ENCODE measurements at places on chromosomes 7 and 10.

GRCh38 chr10:988667-989545 is 672 bp downstream of the GTPBP4 start:
- DNase-seq, result no peak

DNA sequence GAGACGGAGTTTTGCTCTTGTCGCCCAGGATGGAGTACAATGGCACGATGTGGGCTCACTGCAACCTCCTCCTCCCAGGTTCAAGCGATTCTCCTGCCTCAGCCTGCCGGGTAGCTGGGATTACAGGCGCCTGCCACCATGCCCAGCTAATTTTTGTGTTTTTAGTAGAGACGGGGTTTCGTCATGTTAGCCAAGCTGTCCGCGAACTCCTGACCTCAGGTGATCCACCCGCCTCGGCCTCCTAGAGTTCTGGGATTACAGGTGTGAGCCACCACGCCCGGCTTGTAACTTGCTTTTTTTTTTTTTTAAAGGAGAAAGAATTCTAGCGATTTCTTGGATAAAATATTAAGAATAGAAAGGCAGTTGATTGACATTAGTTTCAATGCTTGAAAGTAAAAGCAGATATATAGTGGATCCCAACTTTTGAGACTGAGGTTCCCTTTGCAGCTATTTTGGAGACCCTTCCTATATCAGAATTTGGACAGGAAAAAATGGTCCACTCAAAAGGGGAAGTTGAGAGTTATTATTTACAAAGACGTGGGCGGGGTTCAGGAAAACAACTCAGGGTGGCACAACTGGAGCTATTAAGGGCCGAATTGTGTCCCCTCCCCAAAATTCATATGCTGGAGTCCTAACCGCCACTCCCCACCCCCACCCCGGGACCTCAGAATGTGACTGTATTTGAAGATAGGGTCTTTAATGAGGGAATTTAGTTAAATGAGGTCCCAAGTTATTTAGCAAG is 1.3 kb upstream of the ERCC6 start:
- no peak for DNase-seq

- no peak for DNase-seq
These were observed 184.7 kb upstream of the PCDH15 start for GRCh38 chr10:54985732-54986131.

DNA sequence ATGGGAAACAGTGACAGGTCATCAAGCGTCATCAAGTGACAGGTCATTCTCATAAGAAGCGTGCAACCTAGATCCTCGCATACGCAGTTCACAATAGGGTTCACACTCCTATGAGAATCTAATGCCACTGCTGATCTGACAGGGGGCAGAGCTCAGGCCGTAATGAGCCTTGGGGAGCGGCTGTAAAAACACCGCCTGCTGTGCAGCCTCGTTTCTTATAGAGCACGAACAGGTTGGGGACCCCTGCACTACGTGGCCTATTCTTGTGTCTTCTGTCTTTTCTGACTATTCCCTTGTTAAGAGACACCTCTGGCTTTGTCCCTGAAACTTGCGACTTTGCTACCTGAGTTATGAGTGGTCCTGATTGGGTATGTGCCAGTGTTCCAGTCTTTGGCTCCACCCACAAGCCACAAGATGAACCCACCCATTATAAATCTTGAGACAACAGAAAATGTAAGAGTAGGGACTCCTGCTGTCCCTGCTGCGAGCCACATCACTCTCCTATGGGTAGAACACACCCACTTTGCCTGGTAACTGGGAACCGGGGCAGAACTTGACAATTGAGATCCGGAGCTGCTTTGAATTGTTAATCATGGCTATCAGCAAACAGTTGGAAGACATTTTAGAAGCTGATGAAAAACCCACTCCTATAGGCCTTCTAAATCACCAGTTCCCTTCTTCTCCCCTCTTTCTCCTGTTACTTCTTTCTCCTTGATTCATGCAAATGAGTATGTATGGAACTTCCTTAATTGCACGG is 55.8 kb upstream of the EXOC4 start:
- DNase-seq, result no peak

DNA sequence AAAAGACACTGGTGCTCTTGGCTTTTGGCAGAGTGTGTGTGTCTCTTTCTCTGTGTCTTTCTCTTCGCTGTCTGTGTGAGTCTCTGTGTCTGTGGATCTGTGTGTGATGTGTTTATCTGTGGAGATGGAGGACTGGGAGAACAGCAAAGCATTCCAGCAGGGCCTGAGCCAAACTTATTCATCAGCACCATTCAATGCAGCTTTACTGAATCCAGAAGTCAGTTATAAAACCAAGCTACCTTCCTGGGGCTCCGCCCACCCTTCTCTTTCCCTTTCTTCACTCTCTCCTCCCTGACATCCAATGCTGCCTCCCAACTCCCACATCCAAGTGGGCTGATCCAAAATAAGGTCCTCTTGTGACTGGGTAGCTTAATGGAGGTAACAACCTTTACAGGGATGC is 3.9 kb downstream of the SGMS1 start:
- no peak for DNase-seq

DNA sequence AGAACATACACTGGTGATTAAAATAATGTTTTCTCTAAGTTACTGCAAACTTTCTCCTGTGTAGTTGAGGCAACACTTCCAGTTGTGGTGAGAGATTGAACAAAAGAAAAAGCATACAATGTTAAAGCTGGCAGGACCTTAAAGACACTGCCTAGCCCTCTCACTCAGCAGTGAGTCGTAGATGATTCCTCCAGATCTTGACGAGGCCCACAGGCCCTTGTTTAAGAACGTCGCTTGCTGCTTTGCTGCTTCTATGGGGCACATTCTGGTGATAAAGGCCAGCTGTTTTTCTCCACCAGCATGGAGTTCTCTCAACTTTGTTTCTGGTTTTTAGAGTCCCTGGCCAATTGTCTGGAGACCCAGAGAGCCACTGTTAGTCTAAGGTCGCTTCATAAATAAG is 2.8 kb upstream of the DENND11 start:
- no peak for DNase-seq

DNA sequence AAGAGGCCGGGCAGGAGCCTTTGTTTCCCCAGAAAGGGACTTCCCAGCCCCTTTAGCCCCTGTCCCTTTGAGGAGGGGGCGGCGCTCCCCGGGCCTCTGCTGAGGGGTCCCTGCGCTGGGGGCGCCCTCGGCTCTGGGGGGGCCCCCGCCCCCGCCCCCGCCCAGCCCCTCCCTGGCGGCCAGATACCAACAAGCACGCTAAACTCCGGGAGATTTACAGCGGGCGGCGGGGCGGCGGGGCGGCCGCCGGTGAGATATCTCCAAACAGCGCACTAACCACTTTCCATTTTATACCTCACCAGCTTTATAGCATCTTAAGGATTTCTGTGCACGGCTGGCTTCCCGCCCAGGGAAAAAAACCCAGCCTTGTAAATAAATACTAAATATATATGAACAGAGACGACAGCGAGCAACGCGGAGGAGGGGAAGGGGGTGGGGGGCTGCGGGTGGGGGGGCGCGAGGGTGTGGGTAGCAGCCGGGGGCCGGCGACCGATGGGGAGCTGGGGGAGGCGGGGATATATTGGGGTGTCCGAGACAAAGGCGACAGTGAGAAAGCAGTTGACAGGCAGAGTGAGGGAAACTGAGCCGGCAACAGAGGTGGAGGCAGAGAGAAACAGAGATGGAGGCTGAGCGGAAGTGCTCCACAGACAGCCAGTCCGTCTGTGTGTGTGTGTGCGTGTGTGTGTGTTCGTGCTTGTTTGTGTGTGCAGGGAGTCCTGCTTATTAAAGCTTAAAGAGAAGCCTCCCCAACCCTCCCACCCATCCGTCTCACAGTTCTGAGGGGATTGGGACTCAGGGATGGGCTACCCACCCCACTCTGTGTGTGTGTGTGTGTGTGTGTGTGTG is 85.8 kb downstream of the HIF1AN start:
- peak; percentile 55 for DNase-seq

- DNase-seq, result no peak
These were observed 106.1 kb downstream of the KCNMA1 start for GRCh38 chr10:77531441-77532001.

GRCh38 chr7:131288450-131288849 is 39.2 kb upstream of the MKLN1 start:
- no peak for DNase-seq

DNA sequence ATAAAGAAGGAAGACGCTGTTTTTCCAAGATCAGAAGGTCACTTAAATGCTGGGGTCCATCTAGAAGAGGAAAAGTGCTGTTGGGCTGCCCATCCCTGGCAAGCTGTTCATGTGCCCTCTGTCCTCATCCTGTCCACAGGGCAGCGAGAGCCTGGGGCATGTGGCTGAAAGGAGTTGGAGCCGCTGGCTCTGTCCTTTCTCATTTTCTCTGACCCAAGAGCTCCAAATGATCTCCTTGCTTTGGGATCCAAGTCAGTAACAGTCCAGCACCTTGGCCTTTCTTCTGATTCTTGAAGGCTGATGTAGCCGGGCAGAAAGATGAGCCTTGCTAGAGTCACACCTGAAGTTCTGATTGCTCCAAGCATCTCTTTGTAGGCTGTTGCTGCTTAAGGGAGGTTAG is 44.4 kb downstream of the SPDYE5 start:
- DNase-seq, result no peak

GRCh38 chr10:77490534-77491314 is 146.9 kb downstream of the KCNMA1 start:
- no peak for DNase-seq

DNA sequence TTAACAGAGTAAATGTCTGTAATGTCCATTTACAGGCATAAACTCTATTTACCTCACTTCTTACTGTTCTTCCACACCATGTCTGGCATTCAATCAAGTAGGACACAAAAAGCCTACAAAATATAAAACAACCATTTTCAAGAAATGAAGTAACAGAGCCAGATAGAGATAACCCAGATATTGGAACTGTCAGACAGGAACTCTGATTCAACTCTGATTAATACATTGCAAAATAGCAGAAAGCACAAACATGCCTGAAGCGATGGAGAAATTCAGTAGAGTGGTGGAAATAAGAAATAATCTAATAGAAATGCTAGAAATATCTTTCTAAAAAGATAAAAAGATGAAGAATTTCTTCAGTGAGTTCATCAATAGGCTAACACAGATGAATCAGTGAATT is 964.4 kb downstream of the PCDH15 start:
- DNase-seq, result no peak

- peak; percentile 67 for DNase-seq
These were observed 94.1 kb downstream of the PRKAG2 start for GRCh38 chr7:151782598-151783448.

DNA sequence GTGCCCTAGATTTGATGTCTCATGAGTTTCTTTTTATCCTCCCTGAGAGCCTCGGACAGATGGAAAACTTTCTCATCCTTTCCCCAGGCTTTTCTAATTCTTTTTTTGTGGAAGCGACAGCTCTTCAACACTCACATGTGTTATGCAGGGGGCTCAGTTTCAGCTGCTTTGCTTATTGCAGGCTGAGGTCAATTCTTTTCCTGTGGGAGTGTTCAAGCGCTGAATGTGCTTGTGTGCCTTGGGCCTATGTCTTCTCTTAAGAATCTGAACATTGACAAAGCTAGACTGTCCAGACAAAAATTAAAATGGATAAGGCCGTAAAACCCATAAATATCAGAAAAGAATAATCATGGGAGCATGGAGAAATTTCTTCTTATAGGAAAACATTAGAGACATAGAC is 125.2 kb upstream of the STEAP4 start:
- DNase-seq, result no peak

DNA sequence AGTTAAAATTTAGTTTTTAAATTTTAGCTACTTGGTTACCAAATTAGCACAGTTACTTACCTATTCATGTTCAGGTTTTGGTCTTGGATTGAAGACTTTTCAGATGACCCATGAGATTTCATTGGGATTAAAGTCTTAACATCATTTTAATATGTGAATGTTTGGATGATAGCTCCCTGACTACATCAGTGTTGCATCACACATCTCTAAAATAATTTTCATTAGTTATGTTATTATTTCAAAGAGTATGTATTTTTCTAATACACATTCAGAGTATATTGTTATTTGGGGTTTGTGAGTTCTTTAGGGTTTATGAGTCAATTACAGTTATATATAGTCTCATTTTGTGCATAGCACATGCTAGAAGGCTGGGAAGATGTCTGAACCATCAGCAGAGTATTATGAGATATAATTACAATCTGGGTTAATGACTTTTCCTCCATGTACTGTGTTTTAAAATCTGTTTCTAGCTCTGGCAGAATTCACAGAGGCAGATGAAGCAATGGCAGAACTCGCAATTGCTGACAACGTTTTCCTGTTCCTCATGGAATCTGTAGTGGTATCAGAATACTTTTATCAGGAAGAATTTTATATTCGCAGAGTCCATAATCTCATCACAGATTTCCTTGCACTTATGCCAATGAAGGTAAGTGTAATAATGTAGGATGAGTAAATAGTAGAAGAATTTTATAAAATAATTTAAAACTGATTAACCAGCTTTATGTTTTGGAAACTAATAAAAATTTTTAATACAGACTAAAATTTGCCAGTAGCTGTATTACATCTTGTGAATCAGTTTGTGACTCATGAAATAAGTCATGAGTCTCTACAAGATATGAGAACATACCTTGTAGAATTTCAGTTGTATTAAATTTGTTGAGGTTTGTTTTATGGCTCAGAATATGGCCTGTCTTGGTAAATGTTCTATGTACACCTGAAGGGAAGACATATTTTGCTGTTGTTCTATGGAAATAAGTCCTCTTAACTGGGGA is 26.9 kb downstream of the NUP205 start:
- DNase-seq, result no peak

GRCh38 chr7:139635526-139636302 is 112.2 kb downstream of the CLEC2L start:
- peak; percentile 57 for DNase-seq

DNA sequence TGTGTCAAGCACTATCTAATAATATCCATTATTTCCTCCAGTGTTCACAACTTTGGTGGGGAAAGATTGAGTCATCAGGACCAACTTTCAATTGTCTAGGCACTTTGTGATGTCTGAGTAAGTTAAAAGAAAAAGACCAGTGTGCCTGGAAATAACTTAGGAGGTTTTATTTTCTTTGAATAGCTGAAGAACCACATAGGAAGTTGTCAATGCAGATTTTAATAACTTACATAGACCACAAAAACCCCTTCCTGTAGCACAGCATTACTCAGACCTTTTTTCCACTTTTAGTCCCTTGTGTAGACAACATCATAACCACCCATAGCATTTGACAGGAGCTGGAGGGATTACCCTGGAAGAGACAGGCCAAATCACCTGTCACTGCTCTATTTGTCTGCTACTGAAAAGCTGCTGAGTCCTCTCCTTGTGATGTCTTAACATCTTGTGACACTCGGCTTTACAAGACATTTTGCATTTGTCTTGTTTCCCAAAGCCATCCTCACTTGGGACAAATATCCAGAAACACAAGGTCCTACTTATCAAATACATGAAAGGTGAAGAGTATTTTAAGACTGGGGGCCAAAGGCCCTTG is 241.5 kb upstream of the PTER start:
- no peak for DNase-seq

GRCh38 chr7:34501156-34501555 is 156.9 kb upstream of the NPSR1 start:
- no peak for DNase-seq
